ENCODE measurements at places on chromosomes 7 and 10. TPM values are rescaled to one million over a fixed set of nuclear protein-coding genes. Genes with fewer than 3 reads are reported as not detected.

DNA sequence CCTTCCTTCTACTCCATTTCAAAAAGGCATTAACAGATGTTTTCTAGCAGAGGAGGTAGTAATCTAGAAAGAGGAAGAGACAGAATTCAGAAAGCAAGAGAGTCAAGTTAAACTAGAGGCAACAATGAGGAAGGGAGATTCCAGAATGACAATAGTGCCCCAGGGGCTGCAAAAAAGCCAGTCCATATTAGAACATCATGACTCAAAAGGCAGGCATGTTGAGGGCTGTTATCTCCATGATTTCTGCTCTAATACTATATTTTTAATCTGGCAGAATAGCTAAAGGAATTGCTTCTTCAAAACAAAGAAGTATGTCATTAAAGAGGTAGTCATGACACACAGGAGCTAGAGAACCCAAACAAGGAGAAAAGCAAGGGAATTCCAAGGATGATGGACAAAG lies 599.6 kb downstream of the INHBA start:
- DNase-seq, result no peak

Gene NODAL
- total RNA-seq, result not detected

Gene AQP1
- total RNA-seq, result 89.6 TPM

DNA sequence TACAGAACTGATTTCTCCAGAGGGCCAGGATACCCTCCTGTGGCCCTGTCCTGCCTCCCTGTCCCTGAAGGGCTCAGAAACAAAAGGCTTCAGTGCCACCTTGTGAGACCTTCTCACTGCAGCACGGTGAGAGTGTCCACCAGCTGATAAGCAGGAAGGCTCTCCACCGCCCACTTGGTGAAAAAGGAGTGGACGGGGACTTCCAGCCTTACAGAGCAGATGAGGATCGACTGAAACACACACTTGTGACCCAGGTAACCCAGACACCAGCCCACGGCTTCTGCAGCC lies 330.1 kb downstream of the GRID1 start:
- DNase-seq, result no peak

DNA sequence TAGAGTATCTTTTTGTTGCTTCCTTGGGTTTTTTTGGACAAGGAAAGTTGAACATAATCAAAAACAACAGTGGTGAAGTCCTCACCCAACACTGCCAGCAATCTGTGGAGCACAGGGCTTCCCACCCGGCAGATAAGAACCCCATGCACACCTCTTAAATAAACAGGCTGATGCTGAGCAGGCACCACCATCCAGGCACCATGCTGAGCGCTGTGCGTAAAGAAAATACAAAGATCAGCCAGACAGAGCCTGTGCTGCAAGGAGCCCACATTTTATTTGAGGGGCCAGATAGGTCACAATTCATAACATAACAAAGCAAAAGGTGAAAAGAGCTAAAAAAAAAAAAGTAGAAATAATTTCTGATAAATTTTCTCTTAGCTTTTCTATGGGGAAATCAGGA lies 231.2 kb downstream of the PTPRN2 start:
- DNase-seq, result no peak

Gene SBDS
- total RNA-seq, result 129 TPM

DNA sequence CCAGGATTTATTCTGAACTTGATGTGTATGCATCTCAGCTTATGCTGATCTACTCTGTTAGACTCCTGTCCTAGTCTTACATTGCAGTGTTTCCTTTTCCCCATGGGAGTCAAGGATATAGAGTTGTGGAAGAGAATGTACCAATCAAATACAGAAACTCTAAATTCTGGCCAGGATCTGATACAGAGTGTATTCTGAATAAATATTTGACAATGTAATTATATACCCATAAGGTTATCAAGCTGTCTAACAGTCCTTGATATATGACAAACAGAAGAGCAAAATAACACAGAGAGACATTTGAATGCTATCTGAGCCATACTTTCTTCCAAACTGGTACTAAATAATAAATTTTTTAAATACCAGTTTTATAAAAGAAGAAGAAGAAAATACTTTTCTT lies 116.8 kb downstream of the ETV1 start:
- DNase-seq, result no peak

Gene COL1A2
- total RNA-seq, result 176 TPM

DNA sequence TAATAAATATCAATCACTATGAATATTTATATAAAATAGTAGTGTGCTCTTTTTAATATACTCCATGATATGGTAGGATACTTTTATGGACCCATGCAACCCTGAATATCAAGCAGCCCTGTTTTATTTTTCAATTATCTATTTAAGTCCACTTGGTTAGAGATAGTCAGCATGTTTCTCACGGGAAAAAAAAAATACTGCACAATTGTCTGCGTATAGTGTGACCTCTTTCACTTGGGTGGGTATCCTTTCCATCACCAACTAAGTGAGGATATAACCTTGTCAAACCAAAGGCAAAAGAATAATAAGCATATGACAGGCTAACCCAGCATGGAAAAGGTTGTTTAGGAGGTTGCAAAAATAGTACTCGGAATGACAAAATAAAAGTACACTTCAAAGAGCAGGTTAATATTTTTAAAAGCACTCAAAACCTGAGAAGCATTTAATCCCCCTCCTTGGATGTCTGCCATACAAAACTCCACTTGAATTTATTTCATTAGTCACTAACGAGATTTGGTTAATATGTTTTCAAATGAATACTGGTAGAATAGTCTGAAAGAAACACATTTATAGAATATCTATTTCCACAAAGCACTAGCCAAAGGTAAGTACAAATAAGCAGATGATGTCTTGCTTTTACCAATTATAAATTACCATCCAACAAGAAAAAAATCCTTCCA lies 76.5 kb downstream of the IMMP2L start:
- DNase-seq, result no peak

- no peak for DNase-seq
Measured at GRCh38 chr10:9243941-9244411, 1189.5 kb downstream of the GATA3 start.

DNA sequence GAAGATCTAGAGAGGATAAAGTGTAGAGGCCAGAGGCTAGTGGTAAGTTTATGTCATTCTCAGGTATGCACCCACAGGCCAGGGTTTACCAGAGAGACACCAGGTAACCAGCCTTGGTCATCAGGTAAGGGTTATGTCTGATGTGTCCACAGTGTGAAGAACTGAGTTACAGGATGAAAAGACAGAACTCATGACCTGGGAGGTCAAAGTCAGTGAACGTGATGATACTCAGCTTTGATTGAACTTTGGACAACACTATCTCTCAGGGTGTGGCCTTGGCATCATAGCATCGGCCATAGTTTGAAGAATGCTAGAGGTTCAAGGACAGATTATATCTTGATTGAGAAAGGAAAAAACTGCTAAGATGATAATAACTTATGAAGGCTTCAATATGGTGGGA lies 37.5 kb downstream of the MGAM start:
- peak; percentile 17 for DNase-seq

Gene PLEKHS1
- total RNA-seq, result 19.3 TPM

GRCh38 chr10:7856678-7857077 lies 38.4 kb downstream of the TAF3 start:
- DNase-seq, result no peak

DNA sequence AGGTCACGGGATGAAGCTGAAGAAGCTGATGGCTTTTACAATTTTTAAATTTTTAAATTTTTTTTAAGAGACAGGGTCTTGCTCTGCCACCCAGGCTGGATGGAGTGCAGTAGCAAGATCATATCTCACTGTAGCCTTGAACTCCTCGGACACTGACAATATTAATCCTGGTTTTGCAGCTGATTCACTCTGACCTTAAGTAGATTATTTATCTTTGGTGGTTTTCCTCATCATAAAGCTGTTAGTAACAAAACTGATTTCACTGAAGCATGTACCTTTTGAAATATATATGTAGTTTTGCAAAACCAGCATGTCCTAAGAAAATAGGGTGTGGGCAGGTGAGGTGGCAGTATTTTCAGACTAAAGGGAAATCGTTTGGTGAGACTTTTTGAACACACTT lies 56.0 kb downstream of the DYNC2I1 start:
- DNase-seq, result no peak

GRCh38 chr7:92731335-92732063 lies 104.9 kb downstream of the CDK6 start:
- no peak for DNase-seq

Gene FAM237B
- total RNA-seq, result not detected

Gene KIF11
- 14.6 TPM for total RNA-seq

Gene MAT1A
- not detected for total RNA-seq

DNA sequence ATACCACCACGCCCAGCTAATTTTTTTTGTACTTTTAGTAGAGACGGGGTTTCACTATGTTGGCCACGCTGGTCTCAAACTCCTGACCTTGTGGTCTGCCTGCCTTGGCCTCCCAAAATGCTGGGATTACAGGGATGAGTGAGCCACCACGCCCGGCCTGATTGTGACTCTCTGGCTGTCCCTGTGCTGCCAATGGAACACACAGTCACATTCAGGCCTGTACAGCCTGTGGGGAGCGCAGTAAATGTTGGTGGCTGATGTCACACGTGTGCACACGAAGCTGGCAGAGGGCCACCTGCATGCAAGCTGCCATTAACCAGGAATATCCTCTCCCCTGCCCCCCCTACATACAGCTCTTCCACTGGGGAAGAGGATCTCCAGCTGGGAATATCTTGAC lies 22.1 kb downstream of the POLL start:
- no peak for DNase-seq

DNA sequence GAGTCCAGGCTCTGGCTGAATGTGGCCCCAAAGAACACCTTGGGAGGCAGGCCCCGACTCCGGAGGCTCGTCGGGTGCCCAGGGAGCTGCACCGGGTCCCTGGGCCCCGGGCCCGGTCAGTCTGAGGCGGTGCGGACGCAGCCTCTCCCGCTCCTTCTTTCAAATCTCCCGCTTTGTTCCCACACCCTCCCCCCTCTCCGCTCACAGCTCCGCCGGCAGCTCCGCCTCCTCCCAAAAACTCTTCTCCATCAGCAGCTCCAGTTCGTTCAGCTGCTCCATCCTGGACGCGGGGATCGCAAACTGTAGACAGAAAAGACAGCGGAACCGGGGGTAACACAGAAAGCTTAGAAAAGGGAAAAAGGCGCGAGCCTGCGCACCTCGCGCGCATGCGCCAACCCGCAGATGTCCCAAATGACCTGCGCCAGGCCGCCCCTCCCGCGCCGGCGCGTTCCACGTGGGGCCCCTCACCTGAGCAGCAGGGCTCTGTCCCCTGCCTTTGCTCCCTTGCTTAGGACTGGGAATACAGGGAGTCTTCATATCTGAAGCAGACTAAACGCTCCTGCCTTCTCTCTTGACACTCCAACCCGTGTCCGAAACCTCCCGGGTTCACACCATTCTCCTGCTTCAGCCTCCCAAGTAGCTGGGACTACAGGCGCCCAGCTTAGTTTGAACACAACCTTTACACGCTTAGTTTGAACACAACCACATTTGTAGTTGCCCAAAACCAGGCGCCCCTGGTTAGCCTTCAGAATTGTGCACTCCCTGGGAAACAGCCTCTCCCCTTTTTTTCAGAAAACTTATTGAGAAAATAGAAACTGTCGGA lies at the start of gene DNA2:
TSS of gene DNA2 (minus strand) at position 388 of the 823 bp plus-strand sequence. CDS start at position 279, 109 bp downstream.
- DNase-seq, result peak; percentile 82

Gene SPDYE2
- not detected for total RNA-seq

GRCh38 chr7:133699386-133699785 lies 427.8 kb upstream of the LRGUK start:
- DNase-seq, result no peak
